ENCODE measurements at places on chromosomes 2 and 18.

DNA sequence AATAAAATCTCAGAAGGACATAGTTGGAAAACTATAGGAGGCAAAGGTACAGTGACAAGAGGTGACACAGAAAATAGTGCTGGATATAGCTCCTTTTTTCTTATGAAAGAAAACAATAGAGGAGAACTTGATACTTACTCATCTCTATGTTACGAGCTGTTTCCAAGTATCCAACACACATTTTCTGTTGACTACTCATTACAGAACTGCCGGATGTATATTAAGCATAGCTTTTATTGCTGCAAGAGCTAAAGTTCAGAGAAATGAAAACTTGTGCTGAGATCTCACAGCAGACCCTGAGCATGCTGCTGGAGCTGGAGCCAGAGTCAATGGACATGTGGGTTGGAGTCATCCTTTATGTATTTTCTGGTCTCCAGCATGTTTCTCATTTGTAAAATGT, 210.0 kb upstream of the NT5C1B start:
- DNase-seq = no peak

DNA sequence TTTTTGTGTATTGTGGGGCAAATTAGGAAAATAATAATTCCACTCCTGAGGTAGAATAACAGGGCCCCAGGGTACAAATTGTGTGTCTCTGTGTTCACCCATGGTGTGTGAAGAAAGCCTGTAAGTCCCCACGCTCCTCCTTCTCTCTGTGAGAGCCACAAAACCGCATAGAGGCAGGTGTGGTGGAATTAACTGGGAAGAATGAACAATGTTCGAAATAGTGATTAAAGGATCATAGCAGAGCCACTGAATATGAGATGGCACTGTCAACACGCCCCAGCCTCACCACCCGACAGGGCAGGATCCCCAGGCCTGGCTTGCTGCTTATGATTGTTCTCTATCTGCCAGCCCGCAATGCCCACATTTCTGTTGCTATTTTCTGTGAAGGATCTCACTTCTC, 14.1 kb downstream of the IL1RN start:
- DNase-seq = no peak

DNA sequence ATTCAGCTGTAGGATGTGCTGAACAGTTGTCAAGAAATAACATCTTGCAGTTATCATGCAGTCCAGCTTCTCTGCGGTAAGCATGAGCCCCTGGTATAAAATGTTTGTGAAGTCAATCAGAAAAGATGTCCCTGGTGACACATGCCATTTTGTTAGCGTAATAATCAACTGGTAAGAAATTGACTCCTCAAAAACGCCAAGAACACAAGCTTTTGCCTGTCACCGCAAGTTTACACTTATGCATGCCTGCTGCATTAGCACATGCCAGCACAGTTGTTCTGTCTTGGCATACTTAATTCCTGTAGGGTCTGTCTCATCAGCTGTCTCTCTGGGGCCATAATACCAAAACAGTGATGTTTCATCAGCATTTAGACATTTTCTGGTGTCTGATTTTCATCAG, 524.8 kb upstream of the DSEL start:
- no peak for DNase-seq

DNA sequence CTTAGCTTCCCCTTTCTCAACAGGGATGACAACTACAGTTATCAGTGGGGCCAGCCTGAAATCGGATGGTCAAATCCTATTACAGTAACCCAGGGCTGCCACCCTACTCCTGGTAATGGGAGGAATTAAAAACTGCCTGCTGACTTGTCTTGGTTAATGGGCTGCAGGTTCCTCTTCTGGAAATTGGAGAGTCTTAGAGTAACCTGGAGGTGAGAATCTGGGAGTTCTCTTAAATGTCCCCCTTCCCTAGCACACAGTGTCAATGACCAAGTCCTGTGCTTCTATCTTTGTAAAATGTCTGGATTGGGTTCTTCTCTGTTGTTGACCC, 113.1 kb downstream of the DDX1 start:
- DNase-seq = no peak

- no peak for DNase-seq
Measured at GRCh38 chr18:74497778-74498177, 1.6 kb downstream of the CNDP2 start.

DNA sequence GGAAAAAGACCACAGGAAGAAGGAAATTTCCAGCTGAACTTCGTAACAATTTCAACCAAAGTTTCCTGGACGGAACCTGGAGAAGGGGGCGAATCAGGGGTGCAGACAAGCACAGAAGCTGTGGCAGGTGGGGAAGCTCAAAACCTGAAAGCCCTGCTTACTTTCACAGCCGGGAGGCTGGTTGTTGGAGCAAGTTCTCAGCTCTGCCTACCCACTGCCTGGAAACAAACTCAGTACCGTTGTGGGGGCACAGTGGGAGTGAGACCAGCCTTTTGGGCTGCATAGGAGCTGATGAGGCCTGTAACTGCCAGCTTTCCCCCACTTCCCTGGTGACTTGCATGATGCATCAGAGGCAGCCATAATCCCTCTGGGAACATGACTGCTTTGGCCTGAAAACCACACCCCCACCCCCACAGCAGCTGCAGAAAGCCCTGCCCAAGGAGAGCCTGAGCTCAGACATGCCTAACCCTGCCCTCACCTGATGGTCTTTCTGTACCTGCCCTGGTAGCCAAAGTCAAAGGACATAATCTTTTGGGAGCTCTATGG, 207.0 kb upstream of the VWC2L start:
- no peak for DNase-seq

- DNase-seq = no peak
Measured at GRCh38 chr2:114729026-114729425, 286.6 kb downstream of the DPP10 start.

- no peak for DNase-seq
Measured at GRCh38 chr18:48719974-48720654, 181.3 kb downstream of the CTIF start.

DNA sequence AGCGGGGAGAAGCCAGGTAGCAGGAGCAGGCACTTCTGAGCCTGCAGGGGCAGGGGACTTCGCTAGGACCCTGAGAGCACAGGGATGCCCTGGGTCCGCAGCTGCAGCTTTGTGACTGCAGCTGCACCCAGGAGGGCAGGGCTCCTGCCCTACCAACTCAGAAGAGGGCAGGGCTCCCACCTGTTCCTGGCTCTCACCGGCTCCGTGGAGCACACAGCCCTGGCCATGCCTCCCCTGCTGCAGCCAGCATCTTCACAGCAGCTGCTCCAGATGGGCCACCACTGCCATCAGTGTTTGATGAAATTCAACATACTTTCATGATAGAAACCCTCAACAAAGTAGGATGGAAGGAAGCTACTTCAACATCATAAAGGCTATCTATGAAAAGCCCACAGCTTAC, 92.7 kb downstream of the FAM210A start:
- DNase-seq = no peak

DNA sequence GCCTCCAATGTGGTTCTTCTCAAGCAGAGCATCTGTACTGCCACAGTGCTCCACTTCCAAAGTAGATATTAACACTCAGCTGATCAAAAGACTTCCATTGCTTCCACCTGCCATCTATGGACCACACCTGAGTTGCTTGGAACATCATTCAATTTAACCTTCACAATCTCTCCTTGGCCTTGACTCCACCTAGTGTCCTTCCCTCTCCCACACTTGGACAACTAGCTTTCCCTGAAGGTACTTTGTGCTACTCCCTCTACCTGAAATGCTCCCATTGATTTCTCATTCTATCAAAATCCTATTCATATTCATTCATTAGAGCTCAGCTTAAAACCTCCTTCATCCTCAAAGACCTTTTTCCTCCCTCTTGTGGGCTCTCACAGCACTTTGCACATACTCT, 48.7 kb downstream of the SOWAHC start:
- no peak for DNase-seq

DNA sequence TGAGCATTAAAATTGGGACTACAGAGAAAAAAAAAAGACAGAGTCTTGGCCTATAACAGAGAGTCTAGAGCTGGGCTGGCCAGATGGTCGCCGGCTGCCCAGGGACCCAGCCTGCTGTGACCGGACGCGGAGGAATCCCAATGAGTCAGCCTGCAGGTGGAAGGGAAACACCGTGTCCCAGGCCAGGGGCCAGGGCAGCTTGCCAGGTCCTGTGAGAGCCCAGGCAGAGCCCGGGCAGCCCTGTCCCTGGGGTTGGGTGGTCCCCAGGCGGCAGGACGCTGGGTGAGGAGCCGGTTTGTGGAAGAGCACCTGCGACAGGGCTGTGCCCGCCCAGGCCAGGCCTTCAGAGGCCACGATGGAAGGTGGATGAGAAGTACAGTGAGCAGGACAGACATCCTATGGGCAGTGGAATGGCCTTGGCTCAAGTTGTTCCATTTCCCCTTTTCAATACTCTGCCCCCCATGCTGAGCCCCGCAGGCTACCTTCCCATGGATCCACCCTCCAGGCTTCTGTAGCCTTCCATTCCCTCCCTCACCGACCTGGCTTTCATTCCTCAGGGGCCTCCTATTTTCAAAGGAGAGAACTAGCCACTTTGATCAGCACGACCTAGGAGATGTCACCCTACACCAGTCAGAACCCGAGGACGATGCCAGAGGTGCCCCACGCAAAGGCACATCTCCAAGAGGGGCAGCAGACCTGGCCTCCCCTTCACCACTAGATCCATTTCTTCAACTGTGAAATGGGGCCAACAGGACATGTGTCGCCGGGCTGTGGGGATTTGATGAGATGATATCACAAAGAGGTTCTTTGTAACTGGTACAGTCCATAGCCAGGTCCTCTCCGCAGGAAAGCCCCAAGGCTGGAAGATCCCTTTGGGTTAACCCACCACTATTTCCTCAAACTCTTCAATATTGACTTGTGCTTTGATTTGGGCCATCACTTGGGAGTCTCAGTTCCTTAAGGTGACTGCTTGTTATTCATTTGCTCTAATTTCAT, 87.5 kb downstream of the POLR1A start:
- no peak for DNase-seq

DNA sequence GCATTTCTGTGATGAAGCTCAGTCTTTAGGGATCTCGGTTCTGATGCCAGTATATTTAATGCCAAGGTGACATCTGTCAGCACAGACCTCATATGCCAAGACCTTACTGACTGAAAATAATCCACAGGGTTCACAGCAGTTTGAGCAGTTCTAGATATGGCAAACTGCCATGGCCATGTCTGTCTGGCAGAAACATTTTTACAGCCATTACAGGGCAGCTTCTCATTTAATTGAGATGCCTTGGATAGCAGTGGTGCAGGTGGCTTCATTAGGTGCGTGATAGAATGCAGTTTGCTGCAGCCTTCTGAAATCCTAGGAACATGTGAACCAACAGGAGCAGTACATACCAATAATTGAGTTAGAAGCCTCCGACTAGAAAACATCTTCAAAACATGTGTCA, 510.6 kb downstream of the XIRP2 start:
- no peak for DNase-seq

GRCh38 chr2:96806468-96807126, 9.5 kb upstream of the CNNM3 start:
- peak; percentile 22 for DNase-seq

DNA sequence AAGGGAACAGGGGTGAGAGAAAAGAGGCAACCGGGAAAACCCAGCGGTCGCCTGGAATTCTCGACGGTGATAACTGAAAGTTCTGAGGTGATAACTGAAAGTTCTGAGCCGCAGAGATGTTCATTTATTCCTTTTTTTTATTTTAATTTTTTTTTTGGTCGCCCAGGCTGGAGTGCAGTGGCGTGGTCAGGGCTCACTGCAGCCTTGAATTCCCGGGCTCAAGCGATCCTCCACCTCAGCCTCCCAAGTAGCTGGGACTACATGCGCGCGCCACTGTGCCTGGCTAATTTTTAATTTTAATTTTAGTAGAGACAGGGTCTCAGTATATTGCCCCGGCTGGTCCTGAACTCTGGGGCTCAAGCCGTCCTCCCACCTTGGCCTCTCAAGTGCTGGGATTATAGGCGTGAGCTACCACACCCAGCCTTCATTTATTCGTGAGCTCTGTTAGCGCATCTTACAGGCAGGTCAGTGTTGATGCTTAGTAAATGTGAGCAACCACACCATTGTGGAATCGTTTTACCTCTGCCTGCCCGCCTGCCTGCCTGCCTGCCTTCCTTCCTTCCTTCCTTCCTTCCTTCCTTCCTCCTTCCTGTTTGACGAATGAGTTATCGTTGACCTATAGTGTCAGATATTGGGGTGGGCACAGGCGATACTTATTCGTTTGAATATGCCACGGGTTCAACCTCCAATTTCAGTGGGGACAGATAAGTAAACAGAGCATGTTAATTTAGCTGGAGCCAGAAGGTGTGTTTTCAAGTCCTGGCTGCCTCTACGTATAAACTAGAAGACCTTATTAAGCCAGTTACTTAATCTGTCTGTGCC, 557 bp upstream of the E2F6 start:
- DNase-seq = no peak

DNA sequence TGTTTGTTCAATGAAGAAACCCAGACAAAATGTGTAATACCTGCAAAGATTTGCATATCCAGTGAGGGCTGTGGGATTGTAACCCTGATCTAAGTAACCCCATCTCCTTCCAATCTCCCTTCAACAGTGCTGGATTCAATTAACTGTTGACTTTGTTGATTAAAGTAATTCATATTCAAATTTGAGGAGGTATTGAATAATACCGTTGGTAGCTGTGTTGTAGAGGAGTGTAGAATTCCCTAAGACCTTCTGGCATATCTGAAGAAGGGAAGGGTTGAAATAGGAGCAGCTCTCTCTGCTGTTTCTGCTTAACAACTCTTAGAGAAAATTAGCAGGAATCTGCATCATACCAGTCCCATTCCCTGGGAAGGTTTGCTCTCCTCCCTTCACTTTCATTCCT, 28.2 kb downstream of the MAIP1 start:
- no peak for DNase-seq
